ENCODE measurements at places on chromosomes 2 and 18.

GRCh38 chr18:3138274-3138975 lies 81.3 kb downstream of the MYOM1 start:
- no peak for DNase-seq

DNA sequence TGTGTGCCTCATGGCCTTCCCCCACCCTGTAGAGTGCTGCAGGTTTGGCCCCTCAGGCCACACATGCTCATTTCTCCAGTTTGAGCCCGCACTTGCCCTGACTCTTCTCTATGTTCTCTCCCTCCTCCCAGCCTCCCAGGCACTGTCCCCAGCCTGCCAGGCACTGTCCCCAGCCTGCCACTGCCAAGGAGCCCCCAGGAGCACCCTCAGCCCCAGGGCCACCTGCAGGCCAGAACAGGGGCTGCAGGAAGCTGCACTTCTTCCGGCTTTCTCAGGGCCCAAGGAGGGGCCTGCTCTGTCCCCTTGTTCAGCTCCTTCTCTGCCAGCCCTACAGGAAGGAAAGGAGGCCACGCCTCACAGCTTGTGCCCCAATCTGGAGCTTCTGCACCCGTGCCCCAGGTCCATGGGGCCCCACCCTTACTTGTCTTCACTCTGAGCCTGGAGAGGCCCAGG lies 31.6 kb downstream of the CYP26B1 start:
- DNase-seq = no peak

- DNase-seq = no peak
Observed at GRCh38 chr2:132632000-132632649, 37.9 kb downstream of the LYPD1 start.

GRCh38 chr2:193124815-193125214 lies 930.1 kb upstream of the TMEFF2 start:
- no peak for DNase-seq

- DNase-seq = no peak
Observed at GRCh38 chr2:132977812-132978529, 308.0 kb upstream of the LYPD1 start.

- peak; percentile 93 for DNase-seq
Observed at GRCh38 chr2:100106460-100106859, 35.9 kb downstream of the AFF3 start.

All from esophagus muscularis mucosa (tissue), 4 donors.